ENCODE measurements at places on chromosomes 2 and 18.

DNA sequence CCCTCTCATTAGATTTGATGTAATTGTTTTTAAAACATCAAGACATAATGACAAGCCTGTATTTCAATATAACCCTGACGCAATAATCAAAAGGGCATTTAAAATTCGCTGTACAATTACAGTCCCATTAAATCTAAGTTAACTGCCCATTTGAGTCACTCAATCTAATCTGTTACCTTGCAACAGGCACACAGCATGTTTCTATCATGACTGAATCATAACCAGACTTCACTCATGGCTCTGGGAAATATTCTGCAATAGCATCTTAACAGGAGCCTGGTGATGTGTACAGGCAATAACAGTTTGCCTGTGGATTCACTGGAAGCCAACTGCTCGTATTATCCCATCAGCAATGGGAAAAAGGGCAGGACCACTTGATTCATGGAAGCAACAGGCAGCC, 142.3 kb upstream of the NCKAP5 start:
- no peak for DNase-seq

GRCh38 chr18:79318142-79318673, 77.5 kb upstream of the NFATC1 start:
- DNase-seq, result no peak

GRCh38 chr18:48902023-48902855, 48.5 kb downstream of the SMAD7 start:
- DNase-seq, result peak; percentile 78

DNA sequence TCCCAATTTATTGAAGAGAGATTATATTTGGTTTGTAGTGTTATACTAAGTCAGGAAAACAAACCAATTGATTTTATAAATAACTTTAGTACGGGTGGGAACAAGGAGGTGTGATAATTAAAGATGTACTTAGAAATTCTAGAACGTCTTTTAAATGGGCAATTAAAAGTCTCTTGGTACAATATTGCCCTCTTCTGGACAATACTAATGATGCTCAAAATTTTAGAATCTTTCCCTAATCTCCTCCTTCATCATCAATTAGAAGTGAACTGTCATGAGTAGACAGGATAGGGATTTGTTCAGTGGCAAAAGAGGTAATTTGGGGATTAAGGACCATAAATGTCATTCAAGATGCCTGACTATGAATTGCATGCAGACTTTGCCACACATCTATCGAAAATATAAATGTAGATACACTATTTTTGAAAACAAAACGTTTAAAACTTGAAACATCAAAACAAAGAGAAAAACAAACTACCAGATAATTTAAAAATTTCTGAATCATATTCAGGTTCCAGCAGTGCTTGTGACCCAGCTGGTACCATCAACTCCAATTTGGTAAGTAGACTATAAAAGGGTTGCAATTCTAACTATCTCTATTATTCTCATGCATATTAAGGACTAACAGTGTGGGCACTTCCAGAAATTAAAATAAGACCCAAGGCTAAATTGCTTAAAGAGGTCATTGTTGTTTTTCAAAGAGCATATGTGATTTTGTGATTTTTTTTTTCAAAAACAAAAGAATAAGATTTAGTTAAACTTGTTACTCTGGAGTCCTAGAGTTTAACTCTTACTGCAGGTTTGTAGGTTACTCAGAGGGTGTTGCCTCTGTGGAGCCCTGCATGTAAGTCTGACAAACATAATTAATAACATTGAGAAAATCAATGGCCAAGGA, 123.5 kb downstream of the LAMA3 start:
- no peak for DNase-seq

DNA sequence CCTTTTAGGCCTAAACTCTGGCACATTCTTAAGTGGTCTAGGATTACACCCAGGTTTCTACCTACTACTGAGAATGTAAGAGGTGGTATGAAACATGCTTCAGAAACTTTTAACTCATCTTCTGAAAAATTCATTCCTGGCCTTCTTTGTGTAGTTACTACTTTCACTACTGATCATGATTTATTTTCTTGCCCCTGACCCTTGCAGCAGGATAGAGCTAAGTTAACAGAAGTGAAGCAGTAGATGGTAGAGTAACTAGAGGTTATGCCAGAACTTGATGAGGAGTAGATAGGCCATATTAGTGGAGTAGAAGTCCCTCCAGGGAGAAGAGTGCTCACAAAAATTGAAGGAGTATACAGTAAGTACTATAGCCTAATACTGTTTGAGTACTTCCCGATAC, 75.5 kb upstream of the MSTN start:
- no peak for DNase-seq

- no peak for DNase-seq
Measured at GRCh38 chr2:86382108-86382507, 44.7 kb upstream of the REEP1 start.

DNA sequence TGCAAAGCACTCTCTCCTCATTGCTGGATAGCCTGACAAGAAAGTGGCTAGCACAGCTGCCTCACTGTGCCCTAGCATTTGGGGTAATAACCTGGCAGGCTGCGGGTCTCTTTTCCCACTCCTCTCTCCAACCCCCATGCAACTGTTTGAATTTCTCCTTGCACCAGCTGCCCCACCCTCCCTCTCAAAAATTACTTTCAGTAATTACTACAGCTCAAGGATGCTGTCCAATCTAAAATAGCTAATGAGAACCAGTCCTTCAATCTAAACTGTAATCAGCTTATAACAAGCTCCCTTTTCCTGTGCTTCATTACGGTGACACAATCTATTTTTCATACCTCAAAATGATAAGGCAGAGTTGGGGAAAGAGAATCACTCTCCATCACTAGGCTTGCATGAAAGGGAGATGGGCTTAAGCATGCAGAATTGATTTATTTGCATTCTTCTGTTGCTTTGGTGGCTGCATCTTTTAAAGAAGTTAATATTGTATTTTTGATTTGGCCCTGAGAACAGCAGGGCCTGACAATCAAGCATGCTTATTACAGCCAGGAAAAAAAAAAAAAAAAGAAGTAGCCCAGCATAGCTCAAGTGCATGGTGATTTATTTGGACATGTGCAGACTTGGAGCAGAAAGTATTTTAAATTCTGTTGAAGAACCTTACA, 881.8 kb downstream of the SLC4A3 start:
- no peak for DNase-seq

DNA sequence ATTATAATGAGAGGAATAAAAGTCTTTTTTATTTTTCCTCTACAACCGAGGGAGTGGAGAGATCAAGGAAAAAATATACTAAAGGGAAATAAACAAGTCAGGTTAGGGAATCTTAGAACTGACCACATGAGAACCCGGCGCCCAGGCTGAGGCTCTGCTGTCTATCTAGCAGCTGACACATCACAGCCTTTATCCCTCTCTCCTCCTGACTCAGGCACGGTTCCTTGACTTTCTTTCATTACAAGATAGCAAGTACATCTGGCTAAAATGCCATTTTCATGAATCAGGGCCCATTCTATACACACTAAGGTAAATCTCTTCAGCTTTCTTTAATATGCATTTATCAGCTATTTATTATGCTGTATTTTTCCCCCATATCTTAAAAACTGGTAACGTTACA, 296.0 kb downstream of the TMX3 start:
- DNase-seq, result peak; percentile 49

DNA sequence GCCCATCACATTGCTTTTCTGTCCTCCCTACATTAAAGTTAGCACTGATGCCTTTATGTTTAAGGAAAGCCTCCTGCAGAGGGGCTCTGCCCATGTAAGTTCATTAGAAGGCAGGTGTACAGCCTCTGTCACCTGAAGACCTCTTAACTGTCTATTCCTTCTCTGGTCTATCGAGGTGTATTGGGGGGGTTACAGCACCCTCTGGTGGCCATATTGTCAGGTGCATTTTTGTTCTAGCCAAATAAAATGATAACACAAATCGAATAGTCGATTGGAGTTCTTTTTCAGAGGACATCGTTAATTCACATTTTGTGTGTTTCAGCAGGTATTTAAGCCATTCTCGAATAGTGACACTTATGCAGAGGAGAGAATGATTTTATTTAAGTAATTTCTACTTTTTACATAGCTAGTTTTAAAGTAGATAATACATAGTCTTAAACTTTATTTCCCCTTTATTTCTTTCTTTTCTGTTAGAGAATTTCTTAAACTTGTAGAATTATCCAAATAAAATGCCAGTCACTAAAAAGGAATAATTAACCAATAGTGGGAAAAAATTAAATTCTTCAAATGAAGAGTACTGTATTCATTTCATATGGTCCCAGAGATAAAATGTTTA, 136.8 kb downstream of the NEDD4L start:
- no peak for DNase-seq

- peak; percentile 87 for DNase-seq
Measured at GRCh38 chr2:9333591-9334171, 89.6 kb downstream of the ITGB1BP1 start.
